ENCODE measurements at places on chromosomes 16 and 17. TPM values are rescaled to one million over a fixed set of nuclear protein-coding genes. Genes with fewer than 3 reads are reported as not detected.

DNA sequence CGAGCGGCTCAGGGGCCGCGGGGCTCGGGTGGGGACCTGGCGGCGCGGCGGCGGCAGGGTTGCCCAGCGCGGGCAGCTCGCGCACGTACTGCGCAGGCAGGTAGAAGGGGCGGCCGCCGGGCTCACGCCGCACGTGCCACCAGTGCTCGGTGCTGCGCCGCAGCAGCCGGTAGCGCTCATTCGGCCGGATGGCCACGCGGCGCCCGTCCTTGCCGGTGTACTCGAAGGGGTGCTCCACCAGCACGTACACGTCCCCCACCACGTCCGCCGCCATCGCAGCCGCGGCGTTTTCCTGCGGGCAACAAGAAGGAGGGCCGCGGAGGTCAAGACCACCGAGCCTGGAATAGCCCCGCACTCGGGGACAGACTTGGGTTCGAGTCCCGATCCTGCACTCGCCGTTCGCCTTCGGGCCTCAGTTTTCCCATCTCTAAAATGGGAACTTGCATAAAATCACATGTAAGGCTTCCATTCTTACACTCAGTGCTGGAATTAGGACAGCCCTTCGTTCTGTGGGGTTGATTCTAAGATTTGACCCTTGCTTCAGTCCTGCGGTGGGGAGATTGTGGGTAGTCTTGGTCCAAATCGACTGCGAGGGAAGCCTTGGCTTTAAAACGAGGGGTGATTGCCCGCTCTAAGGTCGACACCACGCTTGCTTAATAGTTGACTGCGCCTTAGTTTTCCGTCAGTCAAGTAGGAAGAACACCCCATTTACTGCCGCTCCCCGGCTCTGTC, 2.5 kb downstream of the ARHGAP27 start:
- no peak for DNase-seq

APRT gene
- total RNA-seq, result 116 TPM

GRCh38 chr16:88883946-88884345, 17.5 kb upstream of the PABPN1L start:
- no peak for DNase-seq

CHD9NB gene
- total RNA-seq, result 0.46 TPM

DNA sequence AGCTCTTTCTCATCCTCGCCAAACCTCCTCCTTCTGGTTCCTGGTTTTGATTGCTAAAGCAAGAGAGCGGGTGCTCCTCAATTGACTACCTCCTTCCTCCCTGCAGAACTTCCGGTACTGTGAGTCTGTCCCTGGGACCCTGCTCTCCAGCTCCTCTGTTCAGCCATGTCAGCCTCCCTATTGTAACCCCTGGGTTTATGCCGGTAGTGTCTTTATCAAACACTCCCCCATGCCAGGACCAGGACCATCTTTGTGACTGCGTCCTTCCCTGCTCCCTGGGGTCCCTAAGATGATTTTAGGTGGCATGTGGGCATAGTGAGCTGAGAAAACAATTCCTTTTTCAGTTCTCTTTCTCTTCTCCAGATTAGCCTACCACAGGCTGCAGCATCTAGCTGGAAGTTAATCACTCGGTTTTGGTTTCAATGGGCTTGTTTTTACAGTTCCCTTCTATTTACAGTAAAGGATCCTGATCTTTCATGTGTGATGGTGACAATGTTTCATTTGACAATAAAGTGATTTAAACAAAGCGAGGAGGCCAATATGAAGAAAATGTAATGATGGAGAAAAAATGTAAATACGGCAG, 27.7 kb upstream of the IL21R start:
- DNase-seq, result no peak

DNA sequence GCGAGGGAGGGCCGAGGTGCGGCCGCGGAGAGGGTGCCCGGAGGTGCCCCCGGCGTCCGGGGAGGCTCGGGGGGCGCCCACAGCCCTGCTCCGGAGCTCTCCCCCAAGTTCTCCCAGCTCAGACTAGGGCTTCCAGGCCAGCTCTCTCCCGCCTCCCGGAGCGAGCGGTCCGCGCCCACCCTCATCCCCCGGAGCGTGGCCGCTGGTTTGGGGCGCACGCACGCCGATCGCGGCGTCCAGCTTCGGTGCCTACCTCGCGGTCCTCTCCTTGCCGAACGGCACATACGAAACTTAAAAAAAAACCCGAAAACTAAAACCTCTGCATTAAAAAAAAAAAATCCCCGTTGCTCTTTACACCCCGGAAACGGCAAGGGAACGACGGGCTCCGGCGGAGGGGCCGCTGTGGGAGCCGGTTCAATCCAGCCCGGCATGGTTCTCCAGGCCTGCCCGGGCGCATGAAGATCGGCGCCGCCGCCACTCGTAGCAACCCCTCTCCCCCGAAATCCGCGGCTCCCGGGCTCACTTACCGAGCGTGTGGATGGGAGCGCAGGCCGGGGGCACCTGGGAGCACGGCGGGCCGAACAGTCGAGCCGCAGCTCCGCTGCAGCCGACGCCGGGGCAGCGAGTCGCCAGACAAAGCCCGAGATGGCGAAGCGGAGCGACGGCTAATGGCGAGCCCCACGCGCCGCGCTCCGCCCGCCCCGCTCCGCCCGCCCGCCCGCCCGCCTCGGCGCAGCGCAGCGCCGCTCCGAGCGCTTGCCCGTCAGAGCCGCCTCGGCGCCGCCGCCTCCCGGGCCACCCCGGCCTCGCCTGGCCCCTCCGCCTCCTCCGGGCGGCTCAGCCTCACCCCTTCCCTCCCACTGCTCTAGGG, 973 bp upstream of the UBTF start:
- peak; percentile 61 for DNase-seq

NHERF2 gene
- total RNA-seq, result 2.2 TPM

VAT1L gene
- total RNA-seq, result 0.07 TPM

GRCh38 chr17:70709596-70709995, 540.3 kb downstream of the KCNJ2 start:
- DNase-seq, result no peak

GRCh38 chr16:17419266-17419665, 51.5 kb downstream of the XYLT1 start:
- no peak for DNase-seq

- no peak for DNase-seq
Measured at GRCh38 chr17:48722915-48723422, at the start of gene PRAC2. PRAC2 (plus strand) TSS chr17:48723185; CDS start chr17:48724411, 1,226 bp downstream.

DNA sequence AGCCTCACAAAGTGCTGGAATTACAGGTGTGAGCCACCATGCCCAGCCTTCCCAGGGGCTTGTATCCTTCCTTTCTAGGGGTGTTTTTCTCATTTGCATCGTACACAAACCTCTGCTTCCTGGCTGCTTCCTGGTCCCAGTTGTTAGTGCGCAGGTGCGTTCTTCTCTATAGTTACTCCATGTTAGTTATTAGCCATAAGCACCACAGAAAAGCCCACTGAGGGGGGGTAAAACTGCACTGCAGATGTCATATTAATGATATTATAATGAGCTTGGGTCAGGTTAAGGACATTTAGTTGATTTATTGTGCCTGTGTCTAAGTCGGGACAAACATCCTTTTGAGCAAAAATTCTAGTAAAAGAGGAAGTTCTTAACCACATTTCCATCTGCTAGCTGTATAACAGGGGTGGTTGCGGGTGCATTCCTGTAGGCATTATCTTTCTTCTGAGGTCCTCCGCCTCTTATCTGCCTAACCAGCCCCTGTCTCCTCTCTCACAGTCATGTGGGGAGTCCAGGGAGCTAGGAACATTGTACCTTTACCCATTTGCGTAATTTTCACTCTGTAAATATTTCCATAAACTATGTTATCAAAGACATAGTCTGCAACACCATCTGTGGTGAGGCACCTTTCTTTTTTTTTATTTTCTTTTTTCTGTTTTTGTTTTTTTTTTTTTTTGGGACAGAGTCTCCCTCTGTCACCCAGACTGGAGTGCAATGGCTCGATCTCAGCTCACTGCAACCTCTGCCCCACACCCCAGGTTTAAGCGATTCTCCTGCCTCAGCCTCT, 23.6 kb upstream of the ATF7IP2 start:
- no peak for DNase-seq

DNA sequence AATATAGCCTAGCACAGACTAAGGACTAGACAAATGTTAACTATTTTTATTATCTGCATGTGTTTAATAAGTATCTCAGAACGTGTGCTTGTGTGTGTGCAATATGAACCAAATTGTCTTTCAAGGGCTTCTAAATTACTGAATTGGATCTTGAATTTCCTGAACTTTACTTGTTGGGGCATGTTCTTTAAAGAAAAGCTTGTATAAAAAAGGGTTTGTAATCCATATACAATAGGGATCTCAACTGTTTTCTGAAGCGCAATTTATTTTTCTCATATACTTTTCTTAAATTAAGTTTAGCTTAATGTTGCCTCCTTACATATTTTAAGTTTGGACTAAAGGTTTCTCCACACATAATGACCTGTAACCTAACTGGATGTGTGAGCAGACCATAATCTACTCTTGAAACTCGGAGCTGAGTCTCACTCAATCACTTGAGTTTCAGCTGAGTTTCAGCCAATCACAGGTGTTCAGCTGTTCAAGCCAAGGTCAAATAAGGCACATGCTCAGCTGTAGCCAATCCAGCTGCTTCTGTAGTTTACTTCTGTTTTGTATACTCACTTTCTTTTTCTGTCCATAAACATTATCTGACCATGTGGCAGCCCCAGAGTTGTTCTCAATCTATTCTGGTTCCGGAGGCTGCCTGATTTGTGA, 72.3 kb downstream of the CDK5R1 start:
- no peak for DNase-seq

- peak; percentile 25 for DNase-seq
Measured at GRCh38 chr16:9123871-9124270, 32.4 kb downstream of the HAPSTR1 start.

GRCh38 chr17:63356337-63356757, 89.8 kb downstream of the CYB561 start:
- DNase-seq, result no peak

ZNF624 gene
- total RNA-seq, result 6.9 TPM

DNA sequence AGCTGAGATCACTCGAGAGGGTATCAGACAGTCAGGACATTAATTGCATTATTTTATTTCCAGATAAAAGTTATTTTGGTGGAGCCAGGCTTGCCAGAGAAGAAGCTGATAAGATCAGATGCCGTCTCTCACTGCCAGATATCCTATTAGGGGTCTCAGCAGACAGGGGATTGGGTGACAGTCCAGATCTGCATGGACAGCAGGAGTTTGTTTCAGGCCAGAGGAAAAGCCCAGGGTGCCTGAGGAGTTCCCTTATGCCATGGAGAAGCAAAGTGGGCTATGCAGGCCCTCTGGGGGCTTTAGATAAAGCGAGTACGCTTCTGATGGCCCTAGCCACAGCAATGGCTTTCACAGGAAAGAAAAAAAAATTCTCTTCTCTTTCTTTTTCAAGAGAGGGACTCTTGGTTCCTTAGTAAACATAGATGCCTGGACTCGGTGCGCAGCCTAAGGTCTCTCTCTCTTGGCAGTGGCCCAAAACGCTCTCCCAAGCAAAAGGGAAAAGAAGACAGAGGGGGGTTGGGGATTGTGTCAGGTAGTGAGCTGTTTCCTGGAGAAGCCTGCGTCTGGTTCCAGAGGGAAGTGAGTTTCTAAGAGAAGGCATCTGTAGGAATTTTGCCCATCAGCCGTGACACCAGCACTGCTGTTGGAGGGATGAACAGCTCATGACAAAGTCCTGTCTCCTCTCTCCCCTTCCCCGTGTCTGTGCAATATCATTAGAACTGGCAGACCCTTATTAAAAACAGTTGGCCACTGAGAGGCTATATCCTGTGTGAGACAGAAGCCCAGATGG, 166.3 kb upstream of the FOXF1 start:
- no peak for DNase-seq
